Left colon (tissue), 2 donors: ENCODE measurements at places on chromosomes 6 and 20. TPM values are rescaled to one million over a fixed set of nuclear protein-coding genes. Genes with fewer than 3 reads are reported as not detected.
A peak's percentile ranks its signal among the peaks of the same experiment; 100 is the strongest.

- DNase-seq = no peak
Observed at GRCh38 chr6:112245511-112246203, 8.7 kb downstream of the LAMA4 start.

GRCh38 chr20:48850977-48851299 lies 23.1 kb upstream of the PREX1 start:
- DNase-seq = no peak

- no peak for DNase-seq
Observed at GRCh38 chr20:23092384-23092756, 6.2 kb upstream of the CD93 start.

DNA sequence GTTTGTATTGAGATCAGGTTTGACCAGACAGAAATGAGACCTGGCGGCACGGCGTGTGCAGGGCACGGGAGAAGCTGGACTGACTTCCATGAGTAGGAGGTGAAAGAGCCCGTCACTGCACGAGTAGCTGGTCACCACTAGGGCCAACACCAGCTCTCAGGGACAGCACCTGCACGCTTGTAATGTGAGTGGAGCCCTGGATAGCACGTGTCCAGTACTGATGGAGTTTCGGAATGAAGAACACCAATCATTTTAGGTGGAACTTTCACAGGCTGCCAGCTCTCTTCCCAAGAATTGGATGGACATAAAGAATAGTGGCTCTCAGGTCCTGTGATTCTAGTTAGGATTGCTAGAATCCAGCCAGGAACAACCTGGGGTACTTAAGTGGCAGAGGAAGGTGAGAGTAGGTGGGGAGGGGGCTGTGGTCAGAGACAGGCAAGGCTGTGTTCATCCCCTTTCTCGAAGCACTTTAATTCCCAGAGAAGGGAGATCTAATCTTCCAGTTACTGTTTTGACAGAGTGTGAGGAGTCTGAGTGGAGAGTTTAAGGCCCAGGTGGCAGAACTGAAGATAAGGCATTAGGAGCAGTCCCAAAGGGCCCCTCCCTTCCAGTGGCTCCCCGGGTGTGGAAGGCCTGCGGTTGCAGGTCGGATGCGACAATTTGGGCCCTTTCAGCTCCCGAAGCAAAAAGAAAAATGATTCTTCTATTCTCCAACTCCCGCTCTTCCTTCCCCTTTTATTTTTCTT lies 314.8 kb downstream of the QKI start:
- no peak for DNase-seq

The CLIC1 gene
- 513 TPM for total RNA-seq

The ECT2L gene
- total RNA-seq = not detected

The MCCD1 gene
- total RNA-seq = not detected

The C6orf141 gene
- total RNA-seq = 7.6 TPM

The TGM2 gene
- 26.9 TPM for total RNA-seq

- DNase-seq = no peak
Observed at GRCh38 chr6:161111261-161111660, 119.7 kb downstream of the MAP3K4 start.

DNA sequence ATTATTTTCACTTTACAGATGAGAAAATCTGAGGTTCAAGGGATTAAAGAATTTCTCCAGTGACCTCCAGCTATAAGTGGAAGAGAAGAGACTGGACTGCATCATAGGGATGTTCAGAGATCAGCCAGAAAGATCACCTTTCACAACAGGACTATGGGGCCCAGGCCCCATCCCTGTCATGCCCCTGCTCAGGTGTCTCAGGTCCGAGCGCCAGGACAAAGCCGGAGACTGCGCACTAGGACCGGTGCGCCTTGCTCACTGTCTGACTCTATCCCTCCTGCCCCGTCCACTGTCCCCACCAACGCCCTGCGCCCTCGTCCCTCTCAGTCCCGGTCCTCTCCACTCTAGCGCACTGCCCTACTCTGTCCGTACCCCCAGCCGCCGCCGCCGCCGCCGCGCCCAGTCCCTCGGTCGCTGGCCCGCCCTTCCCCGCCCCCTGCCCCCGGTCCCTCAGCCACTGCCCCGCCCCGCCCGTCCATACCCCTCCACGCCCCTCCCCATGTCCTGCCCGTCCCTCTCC lies 521 bp upstream of the RAD21L1 start:
- peak; percentile 74 for DNase-seq

DNA sequence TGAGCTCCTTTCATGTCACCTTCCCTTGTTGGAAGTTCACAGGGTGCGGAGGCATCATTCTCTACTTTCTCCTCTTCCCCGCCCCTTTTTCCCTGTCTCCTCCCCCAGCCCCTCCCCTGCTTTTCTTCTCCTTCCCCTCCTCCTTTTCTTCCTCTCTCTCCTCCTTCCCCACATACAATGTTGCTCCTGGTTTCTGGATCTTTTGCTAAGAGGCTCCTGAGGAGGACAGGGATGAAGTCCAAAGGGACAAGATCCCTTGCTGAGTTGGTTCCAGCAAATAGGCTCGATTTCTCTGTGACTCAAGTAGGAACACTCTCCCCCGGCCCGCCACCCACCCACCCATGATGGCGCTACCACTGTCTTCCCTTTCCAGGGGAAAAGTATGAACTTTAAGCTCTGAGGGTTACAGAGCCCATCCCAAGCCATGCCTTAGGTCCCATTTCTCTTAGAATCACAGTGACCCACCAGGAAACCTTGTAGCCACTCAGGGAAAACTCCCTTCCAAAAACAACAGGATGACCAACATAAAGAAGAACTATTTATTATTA lies 852 bp upstream of the TFEB start:
- DNase-seq = no peak

The LRRC73 gene
- total RNA-seq = 0.61 TPM

GRCh38 chr6:52143551-52143950 lies 42.6 kb upstream of the IL17A start:
- no peak for DNase-seq

DNA sequence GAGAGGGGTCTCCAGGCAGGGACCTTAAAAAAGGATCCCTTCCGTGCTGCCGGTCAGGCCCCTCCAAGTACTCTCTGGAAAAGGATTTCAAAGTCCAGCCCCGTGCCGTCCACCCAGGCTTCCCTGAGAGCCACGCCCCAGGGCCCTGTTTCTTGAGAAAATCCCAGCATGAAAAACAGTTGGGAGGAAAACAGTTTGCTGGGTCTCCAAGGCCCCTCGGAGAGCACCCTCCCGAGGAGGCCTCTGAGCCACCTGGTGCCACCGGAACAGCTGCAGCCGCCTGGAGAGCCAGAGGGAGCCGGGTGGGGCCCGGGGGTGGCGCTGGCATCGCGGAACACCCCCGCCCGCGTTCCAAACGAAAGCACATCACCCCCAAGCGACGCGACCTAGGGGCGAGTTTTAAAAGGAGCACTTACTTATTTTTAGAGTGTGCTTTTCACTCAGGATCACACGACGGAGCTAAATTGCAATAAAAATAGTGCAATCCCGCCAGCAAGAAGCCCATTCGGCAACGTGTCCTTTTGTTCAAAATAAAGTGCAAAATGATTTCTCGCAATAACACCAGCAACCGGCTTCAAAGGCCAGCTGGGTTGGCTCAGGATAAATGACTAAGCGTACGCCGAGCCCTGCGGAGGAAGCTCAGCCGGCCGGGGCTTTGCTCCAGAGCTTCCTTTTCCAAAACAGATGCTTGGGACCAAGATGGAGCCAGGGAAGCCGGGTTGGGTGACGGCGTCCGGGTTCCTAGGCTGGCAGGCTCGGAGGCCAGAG lies 64.2 kb downstream of the YTHDF1 start:
- DNase-seq = no peak

The CST1 gene
- total RNA-seq = not detected

The MAK gene
- 0.06 TPM for total RNA-seq

The SERPINB1 gene
- 208 TPM for total RNA-seq

DNA sequence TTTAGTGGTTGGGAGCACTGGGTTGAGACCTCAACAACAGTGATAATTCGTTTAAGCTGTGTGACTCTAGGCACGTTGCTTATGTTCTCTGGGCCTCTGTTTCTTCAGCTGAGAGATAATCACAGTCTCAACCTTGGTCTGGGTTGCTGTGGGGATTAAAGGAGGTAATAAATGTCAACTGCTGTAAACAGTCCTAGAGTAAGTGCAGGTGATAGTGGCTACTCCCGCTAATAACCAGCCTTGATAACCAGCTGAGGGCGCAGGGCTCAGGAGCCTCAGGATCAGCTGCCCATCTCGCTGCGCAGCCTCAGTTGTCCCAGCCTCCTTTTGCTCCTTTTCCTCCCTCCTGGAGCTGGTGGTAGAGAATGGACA lies 58.0 kb downstream of the JARID2 start:
- no peak for DNase-seq

The NOTCH4 gene
- 4.3 TPM for total RNA-seq

GRCh38 chr20:1403624-1404023 lies 10.8 kb upstream of the FKBP1A start:
- DNase-seq = no peak

The PIGT gene
- 152 TPM for total RNA-seq

GRCh38 chr6:81362246-81362645 lies 390.2 kb downstream of the TENT5A start:
- DNase-seq = no peak

DNA sequence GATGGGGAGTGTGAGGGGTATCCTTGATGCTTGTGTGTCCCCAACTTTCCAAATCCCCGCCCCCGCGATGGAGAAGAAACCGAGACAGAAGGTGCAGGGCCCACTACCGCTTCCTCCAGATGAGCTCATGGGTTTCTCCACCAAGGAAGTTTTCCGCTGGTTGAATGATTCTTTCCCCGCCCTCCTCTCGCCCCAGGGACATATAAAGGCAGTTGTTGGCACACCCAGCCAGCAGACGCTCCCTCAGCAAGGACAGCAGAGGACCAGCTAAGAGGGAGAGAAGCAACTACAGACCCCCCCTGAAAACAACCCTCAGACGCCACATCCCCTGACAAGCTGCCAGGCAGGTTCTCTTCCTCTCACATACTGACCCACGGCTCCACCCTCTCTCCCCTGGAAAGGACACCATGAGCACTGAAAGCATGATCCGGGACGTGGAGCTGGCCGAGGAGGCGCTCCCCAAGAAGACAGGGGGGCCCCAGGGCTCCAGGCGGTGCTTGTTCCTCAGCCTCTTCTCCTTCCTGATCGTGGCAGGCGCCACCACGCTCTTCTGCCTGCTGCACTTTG lies at the start of gene TNF:
Gene TNF, plus strand, starts transcription at position 231 of the 567 bp plus-strand sequence. Its CDS starts 177 bp downstream, at position 408.
- DNase-seq = no peak

DNA sequence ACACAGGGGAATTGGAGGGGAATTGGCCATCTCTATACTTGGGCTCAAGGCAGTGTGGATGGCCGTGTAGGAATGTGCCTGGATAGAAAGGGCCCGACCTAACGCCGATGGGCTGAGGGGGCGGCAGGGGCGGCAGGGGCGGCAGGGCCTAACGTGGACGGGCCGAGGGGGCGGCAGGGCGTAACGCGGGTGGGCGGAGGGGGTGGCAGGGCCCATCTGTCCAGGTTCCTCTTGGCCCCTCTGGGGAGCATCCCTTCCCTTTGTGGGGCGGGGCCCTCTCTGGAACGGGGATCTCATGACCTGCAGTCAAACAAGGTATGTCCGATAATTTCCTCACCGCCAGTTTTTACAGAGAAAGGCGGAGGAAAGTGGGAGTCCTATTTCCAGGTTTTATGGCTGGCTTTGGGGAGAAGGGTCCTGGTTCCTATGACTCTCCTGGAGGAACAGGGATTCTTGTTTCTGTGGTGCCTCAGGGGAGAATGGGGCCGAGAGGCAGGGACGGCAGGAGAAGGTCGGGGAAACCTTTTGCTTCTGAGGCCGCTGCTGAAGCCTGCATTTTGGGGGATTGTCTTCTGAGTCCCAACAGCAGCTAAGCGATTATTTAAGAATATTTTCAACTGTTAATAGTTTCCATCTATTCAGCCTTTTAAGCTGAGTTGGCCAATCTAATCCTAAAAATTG lies 100.8 kb upstream of the FRMD1 start:
- DNase-seq = no peak

The MACROD2 gene
- total RNA-seq = 5.2 TPM

GRCh38 chr6:22727710-22728109 lies 158.3 kb downstream of the HDGFL1 start:
- DNase-seq = no peak

GRCh38 chr20:16260911-16261310 lies 312.3 kb downstream of the KIF16B start:
- no peak for DNase-seq

- DNase-seq = no peak
Observed at GRCh38 chr20:51272401-51272800, 249.5 kb upstream of the KCNG1 start.

The CDSN gene
- total RNA-seq = not detected

DNA sequence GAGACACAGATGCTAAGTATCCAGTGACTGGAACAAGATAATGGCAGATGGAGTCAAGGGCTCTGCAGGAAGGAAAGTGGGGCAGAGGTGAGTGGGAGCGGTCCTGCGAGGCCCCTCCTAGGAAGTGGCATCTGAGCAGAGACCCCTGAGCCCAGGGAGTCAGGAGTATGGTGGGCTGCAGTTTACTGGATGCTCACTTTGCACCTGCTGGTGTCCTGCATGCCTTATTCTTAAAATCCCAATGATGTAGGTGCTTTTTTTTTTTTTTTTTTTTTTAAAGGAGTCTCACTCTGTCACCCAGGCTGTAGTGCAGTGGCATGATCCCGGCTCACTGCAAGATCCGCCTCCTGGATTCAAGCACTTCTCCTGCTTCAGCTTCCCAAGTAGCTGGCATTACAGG lies 5.6 kb downstream of the CEBPB start:
- DNase-seq = no peak

- DNase-seq = no peak
Observed at GRCh38 chr6:42349753-42350511, 101.8 kb downstream of the TRERF1 start.

- DNase-seq = no peak
Observed at GRCh38 chr6:68196645-68197044, 438.4 kb upstream of the ADGRB3 start.

- DNase-seq = no peak
Observed at GRCh38 chr6:116697480-116697879, 16.5 kb downstream of the KPNA5 start.

GRCh38 chr6:80223743-80224212 lies 117.3 kb downstream of the BCKDHB start:
- no peak for DNase-seq

- DNase-seq = no peak
Observed at GRCh38 chr6:15581751-15582150, 81.1 kb downstream of the DTNBP1 start.

The RGL2 gene
- total RNA-seq = 35.0 TPM

The PAX1 gene
- not detected for total RNA-seq

GRCh38 chr20:17859002-17859615 lies 109.5 kb downstream of the SNX5 start:
- DNase-seq = no peak

The TREM1 gene
- 0.24 TPM for total RNA-seq

GRCh38 chr6:389622-390021 lies 1.9 kb upstream of the IRF4 start:
- no peak for DNase-seq
